ENCODE measurements at places on chromosomes 5 and 9.

DNA sequence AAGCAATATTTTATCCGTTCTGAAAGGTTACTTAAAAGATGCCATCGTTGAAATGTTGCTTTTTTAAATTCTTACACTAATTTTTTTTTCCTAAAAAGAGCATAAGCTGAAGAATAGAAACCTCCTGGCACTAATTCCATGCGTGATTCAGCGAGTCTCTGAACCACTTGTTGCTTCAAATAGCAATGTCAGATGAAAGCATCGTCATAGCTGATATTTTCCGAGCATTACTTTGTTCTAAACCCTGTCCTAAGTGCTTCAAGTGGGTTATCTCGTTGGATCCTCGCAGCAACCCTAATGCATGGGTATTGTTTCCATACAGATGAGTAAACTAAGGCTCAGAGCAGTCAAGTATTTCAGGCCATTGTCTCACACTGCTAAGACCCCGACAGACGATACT lies 79.7 kb downstream of the CDH6 start:
- no peak for DNase-seq

DNA sequence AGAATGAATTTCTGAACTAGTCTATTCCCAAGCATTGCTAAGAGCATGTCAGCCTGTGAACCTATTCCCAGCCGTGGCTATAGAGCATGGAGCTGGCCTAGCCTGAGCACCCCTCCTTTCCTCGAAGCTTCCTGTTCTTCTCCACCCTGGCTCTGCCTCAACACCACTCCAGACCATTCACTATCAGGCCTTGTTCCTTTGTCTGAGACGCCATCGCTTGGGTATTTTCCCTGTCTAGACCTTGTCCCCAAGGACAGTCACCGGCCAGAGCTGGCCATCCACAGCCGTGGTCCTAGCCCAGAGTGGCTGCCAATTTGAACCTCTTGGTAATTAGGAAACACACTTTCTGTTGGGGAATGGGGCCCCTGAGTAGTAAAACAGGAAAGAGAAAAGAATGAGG lies 105.8 kb downstream of the LIFR start:
- DNase-seq, result peak; percentile 64

DNA sequence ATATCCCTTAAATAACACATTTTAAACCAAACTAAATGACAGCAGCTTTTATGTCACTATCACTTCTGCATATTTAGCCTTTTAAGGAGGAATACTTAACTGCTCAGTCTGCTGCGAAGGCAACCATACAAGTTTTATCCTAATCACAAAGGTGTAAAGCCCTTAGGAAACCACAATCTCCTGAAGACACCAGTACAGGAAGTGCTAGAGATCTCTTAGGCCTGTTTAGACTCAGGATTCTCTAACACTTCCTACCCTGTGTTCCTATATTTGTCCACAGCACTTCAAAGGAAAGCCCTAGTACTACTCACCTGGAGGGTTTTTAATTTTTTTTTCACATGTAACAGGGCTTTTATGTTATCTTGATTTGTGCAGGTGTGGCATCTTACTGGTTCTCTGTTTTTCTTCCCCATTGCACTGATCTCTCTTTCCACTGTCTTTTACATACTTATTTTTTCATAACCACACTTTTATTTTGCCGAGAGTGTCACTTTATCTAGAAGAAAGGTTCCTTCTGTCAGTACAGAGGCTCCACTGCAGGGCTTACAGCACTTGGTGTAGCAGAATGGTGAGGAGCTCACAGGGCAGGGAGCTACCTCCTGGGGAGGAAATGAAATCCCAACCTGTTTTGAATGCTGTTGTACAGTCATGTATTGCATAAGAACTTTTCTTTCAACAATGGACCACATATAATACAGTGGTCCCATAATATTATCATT lies 1060.6 kb upstream of the ACO1 start:
- DNase-seq, result no peak

GRCh38 chr5:54610197-54610944 lies 92.8 kb downstream of the SNX18 start:
- no peak for DNase-seq

DNA sequence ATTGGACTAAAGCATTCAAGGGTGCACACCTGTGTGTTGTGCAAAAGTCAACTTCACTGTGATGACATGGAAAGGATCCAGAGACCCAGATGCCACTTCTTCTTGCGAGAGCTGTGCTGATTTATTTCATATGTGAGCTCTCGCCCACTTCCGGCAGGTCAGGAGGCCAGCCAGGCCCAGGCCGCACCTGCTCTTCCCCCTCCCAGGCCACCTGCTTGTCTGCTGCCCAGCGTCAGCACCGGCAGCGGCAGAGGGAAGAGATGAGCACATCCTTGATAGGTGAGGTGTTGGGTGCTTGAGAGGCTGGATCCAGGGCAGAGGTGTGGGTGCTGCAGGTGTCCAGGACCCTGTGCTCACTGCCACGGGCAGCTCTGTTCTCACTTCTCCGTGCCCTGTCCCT lies 242.9 kb downstream of the FANCC start:
- no peak for DNase-seq

Measured in vagina (tissue), 2 donors.